Astrocyte (in vitro differentiated cells and primary cell): ENCODE measurements at places on chromosomes 13 and 19.

GRCh38 chr19:40744554-40745401 is 5.5 kb downstream of the ACTMAP start:
- no peak for DNase-seq

DNA sequence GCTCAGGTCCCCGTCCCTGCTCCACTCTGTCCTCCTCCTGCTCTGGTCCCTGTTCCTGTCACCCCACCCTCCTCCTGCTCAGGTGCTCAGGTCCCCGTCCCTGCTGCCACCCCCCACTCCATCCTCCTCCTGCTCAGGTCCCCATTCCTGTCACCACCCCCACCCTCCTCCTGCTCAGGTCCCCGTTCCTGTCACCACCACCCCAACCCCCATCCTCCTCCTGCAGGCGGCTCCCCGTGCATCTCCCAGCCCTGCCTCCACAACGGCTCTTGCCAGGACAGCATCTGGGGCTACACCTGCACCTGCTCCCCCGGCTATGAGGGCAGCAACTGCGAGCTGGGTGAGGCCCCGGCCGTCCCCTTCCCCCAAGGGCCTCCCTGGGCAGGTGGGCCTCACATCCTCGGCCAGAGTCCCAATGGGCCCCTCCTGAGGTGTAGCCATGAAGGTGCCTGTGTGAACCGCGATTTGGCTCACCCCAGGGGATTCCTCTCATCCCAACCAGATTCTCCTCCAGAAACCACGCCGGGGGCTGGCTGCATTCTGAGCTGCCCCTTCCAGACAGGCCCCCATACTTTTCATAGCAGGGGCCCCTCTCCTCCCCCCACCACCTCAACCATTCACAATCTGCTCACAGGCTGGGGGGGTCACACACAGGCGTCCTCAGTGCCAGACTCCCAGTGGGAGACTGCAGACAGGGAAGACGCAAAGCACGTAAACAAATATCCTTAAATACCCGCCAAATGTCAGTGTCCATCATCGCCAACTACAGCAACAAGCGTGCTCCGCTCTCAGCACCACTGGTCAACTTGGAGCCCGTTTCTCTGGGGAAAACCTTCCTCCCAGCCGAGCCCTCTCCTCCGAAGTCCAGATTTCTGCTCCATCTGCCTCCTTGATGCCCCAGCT is 4.6 kb downstream of the PROZ start:
- no peak for DNase-seq

DNA sequence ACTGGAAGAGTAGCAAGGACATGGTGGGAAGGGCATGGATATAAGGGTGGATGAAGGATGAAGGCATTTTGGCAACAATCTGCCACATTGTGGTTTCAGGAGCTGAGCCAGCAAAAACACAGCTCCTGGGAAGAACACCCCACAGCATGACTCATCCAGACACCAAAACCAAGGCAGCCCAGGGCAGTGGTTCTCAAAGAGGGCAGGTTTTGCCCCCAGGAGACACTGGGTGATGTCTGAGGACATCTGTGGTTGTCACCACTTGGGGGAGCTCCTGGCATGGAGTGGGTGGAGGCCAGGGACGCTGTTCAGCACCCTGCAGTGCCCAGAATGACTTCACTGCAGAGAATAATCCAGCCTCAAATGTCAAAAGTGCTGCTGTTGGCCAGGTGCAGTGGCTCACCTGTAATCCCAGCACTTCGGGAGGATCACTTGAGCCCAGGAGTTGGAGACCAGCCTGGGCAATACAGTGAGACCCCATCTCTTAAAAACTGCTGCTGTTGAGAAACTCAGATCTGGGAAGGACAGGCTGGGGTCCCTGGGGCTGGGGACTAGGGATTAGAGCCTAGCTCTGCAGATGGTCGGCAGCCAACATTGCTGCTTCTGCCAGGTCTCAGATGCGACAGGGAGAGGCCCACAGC is 16.1 kb downstream of the ZFR2 start:
- DNase-seq = peak; percentile 81

DNA sequence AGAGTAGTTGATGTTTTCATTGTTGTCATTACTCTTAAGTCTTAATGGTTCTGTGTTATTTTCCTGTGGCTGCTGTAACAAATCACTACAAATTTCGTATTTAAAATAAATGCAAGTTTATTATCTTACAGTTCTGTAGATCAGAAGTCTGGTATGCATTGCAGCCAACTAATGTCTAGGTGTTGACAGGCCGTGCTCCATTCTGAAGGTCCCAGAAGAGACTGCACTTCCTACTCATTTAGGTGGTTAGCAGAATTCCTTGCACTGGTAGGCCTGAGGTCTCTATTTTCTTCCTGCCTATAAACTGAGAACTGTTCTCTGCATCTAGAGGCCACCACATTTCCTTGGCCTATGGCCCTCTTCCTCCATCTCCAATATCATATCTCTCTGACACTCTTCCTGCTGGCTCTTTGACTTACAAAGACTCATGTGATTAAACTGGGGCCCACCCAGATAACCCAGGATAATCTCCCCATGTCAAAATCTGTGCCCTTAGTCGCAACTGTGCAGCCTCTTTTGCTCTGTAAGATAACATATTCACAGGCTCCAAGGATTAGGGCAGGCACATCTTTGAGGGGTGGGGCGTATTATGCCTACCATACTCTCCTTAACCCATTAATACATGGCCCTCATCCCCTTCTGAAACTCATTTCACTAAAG is 468.4 kb downstream of the FOXO1 start:
- DNase-seq = no peak

DNA sequence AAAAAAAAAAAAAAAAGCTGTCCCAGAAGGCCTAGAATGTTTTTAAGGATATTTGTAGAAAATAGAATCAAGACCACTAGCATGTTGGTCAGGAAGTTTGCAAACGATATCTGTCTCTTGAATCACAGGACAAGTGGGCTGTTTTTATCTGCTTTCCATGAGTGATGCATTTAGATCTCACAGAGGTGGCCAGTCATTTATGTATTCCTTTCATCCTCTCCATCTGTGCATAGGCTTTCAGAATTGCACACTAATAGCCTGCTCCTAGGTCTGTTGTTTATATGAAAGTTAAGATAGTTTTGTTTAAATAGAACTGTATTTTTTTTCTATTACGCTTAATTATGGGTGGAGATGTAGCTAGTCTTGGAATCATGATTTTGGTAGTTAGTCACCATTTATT is 289.5 kb downstream of the SHISA2 start:
- DNase-seq = no peak

GRCh38 chr13:107678075-107678689 is 537.2 kb downstream of the LIG4 start:
- DNase-seq = no peak

DNA sequence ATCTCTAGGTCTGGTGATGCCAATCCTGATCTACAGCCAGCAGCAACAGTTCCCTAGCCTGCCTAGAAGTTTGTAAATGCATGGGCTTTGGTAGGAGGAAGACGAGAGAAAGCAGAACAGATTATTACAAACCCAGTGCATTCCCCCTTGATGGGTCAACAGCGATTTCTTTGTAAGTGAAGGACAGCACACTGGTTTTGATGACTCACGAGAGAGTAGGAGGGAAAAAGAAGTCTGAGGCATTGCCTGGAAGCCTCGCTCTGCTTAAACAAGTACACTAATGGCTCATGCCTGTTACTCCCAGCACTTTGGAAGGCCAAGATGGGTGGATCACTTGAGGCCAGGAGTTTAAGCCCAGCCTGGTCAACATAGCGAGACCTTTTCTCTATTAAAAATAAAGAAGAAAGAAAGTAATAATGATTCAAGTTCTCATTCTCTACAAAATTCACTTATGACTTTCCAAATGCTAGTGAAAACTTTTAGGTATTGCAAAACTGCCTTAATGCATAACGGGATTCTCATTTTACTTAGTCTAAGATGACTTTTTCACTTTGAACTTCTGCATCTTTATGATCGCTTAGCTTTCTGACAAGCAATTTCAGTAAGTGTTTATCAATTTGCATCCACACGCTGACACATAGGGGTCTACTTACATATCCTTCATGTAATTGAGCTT is 47.7 kb upstream of the USPL1 start:
- peak; percentile 98 for DNase-seq

GRCh38 chr13:26024558-26024957 is 27.3 kb downstream of the SHISA2 start:
- DNase-seq = peak; percentile 59

GRCh38 chr19:16726916-16727315 is 7.3 kb downstream of the NWD1 start:
- DNase-seq = no peak

- DNase-seq = peak; percentile 30
Measured at GRCh38 chr13:39451860-39452301, 151.1 kb downstream of the LHFPL6 start.

GRCh38 chr13:53520132-53520531 is 491.5 kb downstream of the OLFM4 start:
- no peak for DNase-seq

DNA sequence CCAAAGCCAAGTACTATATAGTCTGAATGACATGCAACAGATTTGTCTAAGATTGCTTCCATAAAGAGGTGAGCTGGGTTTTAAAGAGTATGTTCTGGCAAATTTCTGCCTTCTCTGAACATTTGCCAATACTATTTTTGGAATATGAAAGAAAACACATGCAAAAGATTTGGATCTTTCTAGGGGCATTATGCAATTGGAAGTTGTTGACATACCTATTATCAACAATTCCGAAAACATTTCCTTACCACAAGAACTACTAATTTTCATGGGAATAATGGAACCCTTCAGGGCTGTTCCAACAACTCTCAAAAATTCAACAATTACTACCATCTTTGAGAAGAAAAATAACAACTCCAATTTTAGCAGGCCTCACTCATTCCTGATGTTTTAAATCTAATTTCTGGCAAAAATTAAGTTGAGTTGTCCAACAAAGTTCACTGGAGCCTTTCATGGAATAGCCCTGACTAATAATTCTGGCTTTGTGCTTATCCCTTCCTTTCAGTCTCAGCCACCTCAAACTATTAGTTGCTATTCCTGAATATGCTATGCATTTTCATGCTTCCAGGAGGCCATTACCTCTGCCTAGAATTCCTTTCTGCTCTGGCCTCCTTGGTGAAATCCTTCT is 250.0 kb downstream of the RGCC start:
- peak; percentile 4 for DNase-seq

DNA sequence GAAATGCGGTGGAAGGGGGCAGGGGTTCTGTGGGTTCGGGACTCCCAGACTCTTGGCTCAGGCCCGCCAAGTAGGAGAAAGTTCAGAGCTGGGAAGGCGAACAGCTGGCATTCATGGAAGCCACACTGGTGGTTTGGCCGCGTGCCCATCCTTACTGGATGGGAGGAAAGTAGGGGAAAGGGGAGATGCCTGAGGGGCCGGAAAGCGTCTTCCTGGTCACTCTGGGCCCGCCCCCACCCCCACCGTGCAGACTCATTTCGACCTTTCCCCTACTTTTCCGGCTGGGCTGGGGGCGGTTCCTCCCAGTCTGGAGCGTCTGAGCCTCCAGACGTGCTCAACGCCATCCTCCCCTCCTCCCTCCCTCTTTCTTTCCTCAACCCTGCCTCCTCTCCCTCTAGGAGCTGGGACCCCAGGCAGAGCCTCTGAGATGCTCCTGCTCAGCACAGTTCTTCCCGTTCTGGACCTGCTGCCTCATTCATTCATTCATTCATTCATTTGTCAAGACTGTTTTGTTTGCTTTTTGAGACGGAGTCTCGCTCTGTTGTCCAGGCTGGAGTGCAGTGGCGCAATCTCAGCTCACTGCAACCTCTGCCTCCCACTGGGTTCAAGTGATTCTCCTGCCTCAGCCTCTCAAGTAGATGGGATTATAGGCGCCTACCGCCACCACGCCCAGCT is 3.5 kb downstream of the ANGPTL4 start:
- DNase-seq = peak; percentile 89

DNA sequence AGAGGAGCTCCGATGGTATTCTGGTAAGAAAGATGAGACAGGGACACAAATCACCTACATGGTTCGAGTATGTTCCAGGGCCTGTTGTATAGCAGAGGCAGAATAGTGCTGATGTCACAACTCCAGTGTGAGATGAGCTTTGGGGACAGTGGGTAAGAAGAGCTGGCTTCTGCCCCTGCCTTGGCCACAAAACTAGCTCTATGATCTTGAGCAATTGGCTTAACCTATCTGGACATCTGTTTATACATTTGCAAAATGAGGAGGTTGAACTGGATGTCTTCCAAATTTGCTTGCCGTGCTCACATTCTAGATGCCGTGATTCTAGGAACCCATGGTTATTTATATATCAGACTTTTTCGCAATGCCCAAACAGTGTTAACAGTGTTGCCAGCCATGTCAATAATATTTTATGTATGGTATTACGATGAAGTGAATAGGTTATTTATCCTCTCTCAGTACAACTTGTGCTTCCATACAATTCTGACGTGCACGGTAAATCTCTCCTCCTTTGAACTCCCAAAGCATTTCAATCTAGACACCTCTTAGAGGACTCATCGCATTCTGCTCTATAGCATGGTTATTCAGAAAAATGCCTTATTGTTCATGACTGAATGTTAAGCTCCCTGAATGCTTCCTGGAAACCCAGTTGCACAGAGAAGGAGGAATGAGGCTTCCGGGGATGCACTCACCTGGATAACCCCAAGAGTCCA is 316.0 kb downstream of the FOXO1 start:
- DNase-seq = no peak

GRCh38 chr13:57630661-57631595 is 616 bp upstream of the PCDH17 start:
- DNase-seq = peak; percentile 79

DNA sequence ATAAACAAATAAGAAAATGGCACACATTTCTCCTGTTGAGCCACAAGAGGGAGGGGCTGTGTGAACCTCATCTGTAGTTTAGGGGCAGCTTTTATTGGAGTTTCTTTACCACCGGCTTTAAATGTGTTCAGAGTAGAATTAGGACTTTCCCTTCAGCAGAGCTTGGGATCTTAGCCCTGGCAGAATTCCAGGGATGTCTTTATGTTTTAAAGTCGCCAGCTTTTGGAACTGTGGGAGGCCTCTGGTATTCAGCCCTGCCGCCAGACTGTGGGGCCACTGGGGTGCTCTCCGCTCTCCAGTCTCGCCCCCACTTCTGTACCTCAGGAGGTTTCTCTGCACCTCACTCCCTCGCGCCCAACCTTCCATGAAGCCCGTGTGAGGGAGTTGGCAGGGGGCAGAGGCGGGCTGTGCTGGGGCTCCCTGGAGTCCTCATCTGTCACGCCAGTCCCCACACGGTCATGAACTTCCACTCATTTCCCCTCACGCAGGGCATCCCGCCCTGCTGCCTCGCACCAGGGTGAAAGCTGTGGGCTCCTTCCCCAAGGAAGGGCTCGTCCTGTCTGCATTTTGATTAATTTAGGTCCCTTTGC is 31.5 kb downstream of the CCDC8 start:
- no peak for DNase-seq

DNA sequence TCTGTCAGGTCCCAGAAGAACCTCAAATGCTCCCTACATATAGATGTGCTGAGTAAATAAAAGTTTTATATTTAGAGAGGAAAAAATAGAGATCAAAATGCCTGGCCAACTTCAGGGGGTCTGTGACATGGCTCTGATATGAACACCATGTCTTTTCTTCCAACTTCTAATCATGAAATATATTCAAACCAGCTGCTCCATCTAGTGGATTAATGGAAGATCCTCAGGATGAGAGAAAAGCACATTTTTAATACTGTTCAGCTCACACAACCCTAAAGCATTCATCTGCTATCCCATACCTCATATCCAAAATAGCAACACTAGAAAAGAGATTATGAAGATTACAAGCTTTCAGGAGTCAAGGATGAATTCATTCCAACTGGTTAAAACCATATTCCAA is 56.0 kb upstream of the DOCK9 start:
- DNase-seq = no peak
